Mesenchymal stem cell (in vitro differentiated cells and primary cell): ENCODE measurements at places on chromosomes 12 and 14.
A peak's percentile ranks its signal among the peaks of the same experiment; 100 is the strongest.

- DNase-seq, result peak; percentile 82
Observed at GRCh38 chr12:124720681-124721500, 142.8 kb downstream of the SCARB1 start.

DNA sequence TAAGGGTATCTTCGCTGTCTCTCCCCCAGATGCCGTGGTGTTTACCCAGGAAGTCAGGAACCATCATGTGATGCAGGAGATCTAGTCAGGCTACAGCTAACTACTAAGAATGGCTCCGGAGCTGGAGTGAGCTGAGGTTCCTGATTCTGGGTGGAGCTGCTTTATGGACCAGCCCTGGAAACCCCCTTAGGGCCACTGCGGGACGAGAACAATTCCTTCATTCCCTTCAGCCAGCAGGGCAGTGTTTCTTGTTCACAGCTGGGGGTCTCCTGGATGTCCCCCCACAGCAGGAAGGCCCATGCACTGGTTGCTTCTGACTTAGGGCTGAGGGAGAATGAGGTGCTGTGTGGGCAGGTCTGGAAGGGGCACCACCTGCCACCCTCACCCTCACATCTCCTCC, 199.3 kb downstream of the ADGRD1 start:
- no peak for DNase-seq

- no peak for DNase-seq
Observed at GRCh38 chr12:129049917-129050316, 196.6 kb downstream of the GLT1D1 start.

DNA sequence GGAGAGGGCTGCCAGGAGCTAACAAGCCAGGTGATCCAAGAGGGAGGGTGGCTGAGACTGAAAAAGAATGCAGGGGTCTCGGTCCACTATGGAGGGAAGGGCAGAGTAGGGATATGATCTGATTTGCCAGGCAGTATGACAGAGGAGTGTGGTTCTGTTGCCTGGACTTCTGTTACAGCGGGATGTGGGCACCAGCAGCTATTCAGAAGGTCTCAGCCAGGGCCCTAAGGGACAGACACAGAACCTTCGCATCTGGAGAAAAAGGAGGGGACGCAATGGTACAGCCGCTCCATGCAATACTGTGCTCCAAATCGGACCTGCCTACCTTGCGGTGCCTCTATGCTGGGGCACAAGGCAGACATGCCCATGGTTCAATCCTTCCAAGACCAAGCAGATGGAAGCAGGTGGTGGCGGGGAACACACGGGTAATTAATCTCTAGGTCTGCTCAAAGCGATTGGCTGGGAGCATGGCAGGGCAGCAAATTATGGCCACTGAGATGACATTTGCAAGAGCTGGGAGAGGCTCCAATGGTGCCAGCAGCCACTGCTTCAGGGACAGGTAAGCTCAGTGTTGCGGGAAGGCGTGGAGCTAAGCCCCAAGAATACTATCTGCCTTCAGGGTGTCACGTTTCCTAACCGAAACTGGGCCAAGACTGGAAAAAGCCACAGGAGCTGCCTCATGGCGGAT, 185.5 kb downstream of the FOXN3 start:
- DNase-seq, result no peak

- no peak for DNase-seq
Observed at GRCh38 chr14:49512147-49512551, 74.0 kb downstream of the RPS29 start.

GRCh38 chr12:47995981-47996401, 8.3 kb downstream of the COL2A1 start:
- no peak for DNase-seq

DNA sequence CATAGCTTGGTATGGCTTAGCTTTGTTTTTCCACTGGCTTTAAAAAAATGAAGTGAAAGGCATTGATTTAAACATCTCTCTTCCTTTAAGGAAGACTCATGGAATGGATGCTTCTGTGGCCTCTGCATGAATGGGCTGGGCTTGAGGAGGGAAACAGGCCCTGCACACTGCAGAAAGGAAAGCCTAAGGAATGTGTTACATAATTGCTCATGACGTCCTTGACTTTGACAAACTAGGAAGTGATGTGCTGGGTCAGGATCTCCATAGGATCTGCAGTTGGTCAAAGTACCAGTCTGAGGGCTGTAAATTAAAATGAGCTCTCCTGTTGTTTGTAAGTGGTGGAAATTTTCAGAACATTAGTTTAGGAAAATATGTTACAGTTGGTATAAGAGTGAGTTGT, 12.7 kb downstream of the SAMD4A start:
- DNase-seq, result peak; percentile 85

DNA sequence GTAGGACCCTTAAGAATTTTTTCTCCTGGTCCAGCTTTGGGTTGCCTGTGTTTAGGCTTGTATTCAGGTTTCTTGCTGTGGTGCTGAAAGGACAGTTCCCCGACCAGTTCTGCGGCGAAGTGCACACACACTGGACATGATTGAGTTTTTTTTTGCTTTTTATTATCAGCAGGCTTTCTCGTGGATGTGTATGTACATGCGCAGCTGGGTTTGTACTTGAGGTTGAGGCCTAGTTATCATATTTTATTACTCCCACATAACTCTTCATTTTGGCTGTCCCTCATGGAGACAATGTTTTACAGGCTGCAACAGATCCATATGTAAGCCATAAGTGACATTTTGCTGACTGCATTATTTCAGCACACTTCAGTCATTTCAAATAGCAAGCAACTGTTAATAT, 2.5 kb downstream of the SCN8A start:
- peak; percentile 67 for DNase-seq

DNA sequence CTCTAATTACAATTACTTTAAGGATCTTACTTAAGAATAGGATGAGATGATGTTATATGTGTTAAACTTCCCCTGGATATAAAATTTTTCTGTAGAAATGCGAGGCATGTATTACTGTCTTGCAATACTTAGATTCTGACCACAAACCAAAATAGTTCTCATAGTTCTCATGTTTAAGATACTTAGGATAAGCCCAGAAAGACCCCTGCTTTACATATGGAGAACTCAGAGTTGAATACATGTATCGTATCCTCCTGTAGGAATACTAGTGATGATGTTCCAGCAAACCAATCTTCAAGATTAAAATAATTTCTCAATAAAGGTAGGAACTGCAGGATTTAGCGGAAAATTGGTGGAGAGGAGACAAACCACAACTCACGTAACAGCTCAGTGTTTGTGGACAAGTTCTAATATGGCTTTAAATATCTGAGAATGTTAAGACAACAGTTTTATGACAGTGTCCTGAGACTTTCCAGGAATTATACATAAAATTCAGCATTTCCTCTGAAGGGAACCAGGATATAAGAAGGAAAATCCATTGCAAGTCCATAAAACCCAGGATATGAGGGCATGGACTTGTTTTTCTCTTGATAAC, 114.7 kb upstream of the CRY1 start:
- no peak for DNase-seq

GRCh38 chr12:49706351-49707127, 666 bp downstream of the FMNL3 start:
- peak; percentile 66 for DNase-seq

DNA sequence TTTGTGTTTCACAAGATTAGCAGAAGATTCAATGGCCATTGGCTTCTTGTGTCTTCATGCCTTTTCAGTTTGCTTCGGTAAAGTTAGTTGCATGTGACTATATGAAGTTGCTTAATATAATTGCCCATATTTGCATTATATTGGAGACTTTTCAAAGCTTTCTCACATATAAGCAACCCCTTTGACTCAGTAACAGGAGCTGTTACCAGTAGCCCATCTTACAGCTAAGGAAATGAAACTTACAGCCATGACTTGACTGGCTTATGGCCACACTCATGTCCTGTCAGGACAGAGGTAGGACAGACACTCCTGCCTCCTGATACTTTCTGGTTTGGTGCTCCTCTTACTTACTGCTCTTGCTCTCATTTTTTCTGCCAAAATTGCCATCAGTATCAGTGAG, 1082.1 kb downstream of the BCL11B start:
- no peak for DNase-seq

GRCh38 chr14:73524493-73524892, 12.4 kb upstream of the ACOT1 start:
- DNase-seq, result no peak

DNA sequence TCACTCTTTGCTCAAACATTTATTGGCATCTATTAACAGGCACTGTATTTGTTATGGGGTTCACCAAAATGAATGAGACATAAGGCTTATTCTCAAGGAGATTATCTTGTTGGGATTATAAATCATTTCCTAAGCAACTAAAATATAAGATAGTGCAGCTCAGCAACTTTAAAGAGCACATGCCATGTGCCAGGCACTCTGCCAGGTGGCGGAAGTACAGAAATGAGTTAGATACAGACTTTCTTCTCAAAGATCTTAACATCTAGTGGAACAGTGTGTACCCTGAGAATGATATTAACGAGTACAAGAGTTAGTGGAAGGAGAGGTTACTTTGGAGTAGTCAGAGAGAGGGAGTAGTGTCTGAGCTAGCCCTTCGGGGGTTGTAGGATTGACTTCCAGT, 28.4 kb upstream of the TOMM20L start:
- no peak for DNase-seq

DNA sequence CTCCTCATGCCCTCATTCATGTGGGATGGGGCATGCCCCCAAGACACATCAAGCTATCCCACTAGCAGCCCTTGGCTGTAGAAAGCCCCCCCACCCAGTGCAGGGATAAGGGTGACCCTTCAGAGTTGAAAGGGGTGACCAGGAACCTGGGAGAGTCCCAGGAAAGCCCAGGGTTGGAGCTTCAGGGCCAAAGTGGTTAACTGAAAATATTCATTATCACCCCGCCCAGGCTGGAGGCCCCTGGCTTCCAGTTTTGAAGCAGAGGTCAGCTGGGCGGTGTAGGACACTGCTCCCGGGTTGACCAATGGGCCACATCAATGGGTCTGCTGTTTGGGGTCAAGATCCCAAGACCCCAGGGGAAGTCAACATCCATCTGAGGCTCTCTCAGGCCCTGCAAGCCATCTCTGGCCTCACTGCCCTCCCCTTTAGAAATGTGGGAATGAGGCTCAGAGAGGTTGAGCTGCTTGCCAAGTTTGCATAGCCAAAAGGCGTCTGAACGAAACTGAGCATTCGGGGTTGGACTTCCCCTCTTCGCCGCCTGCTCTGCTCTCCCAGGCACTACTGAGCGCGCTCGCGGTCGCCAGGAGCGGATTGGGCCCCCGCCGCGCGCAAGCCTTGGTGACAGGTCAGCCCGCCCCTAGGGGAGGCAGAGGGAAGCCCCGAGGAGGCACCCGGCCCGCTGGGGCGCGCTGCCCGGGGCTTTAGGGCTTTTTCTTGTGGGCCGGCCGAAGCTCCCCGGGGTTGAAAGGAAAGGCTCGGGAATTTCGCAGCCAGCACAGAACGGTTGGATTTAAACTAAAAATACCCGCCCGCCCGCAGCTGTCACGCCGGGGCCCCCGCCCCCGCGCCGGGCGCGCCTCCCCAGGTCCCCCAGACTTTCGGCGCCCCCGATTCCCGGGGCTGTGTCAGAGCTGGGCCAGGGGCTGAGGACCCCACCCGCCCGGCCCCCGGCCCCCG, 576 bp downstream of the SYNE3 start:
- peak; percentile 79 for DNase-seq

- DNase-seq, result no peak
Observed at GRCh38 chr12:101969-102878, 35.7 kb downstream of the IQSEC3 start.

DNA sequence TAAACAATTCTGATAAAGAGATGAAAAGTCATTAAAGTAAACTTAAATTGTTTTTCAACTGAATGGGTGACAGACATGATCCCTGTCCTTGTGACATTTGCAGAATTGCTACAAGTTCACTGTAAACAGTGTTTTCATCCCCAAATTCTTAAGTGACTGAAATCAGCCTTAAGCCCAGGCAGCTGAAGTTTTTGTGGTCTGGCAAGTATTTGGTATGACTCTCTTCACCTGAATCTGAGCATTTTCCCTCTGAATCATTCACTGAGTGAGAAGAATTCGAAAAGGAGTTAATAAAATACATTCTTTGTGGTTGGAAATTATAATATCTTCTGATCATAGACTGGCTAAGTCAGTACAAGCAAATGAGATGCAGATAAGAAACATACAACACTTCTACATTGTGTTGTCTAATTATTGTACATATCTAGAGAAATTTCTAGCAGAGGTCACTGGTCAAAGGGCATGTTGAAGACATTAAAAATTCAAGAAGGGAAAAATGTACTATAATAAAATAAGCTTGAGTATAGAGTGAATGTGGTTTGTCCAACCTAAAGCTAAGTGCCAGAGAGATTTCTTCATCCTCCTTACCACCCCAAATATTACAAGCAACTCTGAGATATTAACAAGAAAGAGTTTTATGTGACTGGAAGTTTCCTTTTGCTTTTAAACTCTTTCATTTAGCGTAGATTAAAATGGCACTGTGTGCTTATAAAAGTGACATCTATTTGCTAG, 177.8 kb upstream of the DIO2 start:
- peak; percentile 49 for DNase-seq

DNA sequence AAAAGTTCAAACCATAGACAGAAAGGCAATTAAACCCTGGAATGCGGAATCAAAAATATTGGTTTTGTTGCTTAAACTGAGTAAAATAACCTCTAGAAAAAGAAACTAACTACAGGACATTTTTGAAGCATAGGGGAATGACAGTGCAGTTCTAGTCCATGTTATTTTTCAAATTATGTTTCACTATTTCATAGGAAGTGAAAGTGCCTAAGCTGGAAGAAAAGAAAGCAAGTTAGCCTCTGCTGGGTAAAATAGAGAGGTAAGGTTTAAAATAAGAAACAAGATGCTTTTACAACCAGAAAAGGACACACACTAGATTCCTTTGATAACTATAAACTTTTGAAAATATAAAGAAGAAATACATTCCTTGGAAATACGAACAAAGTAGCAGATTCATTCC, 1.1 kb downstream of the CLECL1 start:
- no peak for DNase-seq

- peak; percentile 71 for DNase-seq
Observed at GRCh38 chr12:88242571-88242925, 100.4 kb downstream of the TMTC3 start.

DNA sequence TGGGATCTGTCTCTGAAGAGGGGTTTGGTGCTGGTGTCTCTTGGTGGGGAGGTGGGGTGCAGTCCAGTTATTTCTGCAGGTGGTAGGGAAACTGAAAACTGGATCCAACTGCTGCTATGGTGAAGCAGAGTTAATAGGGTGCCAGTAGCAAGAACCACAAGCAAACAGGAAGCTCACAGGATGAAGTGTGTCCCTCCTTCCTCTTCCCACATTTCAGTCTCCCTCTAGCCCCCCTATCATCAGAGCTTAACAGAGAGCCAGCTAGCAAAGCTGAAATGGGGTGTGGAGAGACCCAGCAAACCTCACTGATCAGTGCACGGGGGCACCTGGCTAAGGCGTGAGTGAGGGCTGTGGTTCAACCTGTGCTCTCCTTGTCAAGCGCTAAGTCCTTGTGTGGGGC, 69.1 kb upstream of the C12orf71 start:
- no peak for DNase-seq

- DNase-seq, result no peak
Observed at GRCh38 chr12:106651552-106651951, 68.7 kb downstream of the RFX4 start.

- DNase-seq, result peak; percentile 85
Observed at GRCh38 chr14:71372411-71372838, 465.2 kb downstream of the PCNX1 start.

GRCh38 chr12:117680312-117680711, 288.5 kb downstream of the KSR2 start:
- DNase-seq, result peak; percentile 52

GRCh38 chr12:118175823-118176447, 40.0 kb downstream of the PEBP1 start:
- DNase-seq, result no peak
